ENCODE measurements at places on chromosomes 2 and 18. TPM values are rescaled to one million over a fixed set of nuclear protein-coding genes. Genes with fewer than 3 reads are reported as not detected.

GRCh38 chr2:20430461-20431300 lies 16.2 kb upstream of the RHOB start:
- no peak for DNase-seq

DNA sequence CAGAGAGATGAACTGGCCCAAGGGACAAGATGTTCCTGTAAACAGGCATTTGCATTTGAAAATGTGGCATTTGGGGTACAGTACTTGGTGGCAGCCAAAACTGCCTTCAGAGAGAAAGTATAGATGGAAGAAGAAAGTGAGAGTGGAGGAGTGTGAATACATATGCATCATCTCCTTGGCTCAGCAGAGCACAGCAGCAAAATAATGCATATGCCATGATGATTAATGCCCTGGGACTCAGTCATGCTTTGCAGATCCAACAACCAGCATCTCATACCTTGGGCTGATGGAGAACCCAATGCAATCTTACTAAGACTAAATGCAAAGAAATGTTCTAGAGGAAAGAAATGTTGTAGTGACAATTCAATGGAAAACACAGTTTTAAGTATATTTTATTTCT lies 29.7 kb upstream of the CYTIP start:
- no peak for DNase-seq

GRCh38 chr2:128838244-128838643 lies 519.6 kb upstream of the HS6ST1 start:
- no peak for DNase-seq

GRCh38 chr2:124572934-124573634 lies 548.0 kb downstream of the CNTNAP5 start:
- no peak for DNase-seq

DNA sequence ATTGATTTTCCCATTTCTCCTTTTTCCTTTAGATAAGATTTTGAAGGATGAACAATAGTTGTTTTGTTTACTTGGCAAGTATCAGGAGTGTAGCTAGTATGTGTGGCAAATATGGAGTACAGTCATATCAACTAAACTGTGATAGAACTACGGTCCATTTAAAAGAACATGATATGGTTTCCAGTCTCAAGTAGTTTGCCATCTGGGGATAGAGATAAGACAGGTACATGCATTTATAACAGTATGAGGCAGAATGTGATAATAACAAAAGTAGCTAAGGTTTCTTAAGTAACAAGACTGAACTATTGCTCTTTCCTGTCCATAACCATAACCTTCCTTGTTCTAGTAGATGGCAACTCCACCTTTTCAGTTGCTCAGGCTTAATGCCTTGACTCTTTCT lies 75.6 kb upstream of the TACR1 start:
- DNase-seq = no peak

DNA sequence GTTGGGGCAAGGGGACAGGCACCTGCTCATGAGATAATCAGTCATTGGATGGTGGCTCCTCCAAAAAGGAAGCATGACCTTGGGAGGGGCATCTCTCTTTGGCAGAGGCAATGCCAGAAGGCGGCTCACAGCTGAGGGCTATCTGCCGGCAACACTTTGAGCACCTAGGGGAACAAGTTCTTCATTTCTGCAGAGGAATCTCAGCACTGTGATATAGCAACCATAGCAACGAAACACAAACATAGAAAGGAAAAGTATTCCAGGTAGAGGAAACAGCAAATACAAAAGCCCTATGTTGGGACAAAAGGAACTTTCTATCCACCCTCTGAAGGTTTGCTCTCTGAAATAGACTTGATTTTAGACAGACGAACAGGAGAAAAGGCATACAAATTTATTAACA lies 89.1 kb upstream of the NEDD4L start:
- DNase-seq = no peak

DNA sequence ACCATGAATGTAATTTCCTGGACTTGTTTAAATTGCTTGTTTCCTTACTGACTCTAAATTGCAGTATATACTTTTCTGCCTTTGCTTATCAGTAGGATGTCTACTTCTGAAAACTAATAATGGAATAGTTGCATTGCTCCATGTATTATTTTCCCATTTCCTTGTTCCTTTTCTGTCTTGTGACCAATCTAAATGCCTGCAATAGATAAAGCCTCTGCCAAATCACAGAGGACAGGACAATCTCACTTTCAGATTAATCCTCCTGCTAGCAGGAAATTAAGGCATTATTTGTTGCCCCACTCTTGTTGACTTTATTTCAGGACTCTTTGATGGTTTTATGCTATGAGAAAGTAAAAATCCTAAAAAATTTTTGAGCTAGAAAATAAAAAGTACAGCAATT lies 4.7 kb upstream of the ESCO1 start:
- DNase-seq = no peak

- DNase-seq = no peak
These were observed 273.3 kb downstream of the NDUFA10 start for GRCh38 chr2:239751679-239752355.

DNA sequence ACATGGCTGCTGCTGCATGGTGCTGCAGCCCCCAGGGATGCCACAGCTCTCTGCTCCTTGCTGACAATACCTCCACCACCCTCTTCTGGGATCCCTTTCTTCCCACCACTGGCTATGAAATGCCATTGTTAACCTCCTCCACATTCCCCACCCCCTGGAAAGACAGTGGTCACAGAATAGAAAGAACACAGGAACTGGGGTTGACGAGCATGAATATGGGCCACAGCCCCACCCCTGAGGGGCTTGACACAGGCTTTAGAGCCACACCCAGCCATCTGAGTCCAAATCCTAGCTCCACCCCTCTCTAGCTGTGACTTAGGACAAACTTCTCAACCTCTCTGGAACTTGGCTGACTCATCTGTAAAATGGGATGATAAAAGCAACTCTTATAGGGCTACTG lies 47.3 kb downstream of the TMEM163 start:
- DNase-seq = no peak

DNA sequence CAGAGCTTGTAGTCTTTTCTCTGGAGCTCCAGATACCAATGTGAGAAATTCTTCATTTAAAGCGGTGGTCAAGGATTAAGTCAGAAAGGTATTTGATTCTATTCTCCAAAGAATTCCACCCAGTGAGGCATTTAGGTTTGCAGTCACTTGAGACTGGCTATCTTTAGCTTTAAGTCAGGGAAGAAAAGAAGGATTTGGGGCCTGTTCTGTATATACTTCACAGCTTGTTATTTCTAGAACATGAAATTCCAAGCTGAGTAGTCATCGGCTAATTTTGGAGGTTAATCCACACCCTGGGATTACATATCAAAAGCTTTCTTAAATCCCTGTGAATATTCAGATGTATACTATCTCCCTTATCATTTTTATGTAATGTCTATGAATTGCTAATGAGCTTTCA lies 39.4 kb downstream of the MYOM1 start:
- DNase-seq = no peak

DNA sequence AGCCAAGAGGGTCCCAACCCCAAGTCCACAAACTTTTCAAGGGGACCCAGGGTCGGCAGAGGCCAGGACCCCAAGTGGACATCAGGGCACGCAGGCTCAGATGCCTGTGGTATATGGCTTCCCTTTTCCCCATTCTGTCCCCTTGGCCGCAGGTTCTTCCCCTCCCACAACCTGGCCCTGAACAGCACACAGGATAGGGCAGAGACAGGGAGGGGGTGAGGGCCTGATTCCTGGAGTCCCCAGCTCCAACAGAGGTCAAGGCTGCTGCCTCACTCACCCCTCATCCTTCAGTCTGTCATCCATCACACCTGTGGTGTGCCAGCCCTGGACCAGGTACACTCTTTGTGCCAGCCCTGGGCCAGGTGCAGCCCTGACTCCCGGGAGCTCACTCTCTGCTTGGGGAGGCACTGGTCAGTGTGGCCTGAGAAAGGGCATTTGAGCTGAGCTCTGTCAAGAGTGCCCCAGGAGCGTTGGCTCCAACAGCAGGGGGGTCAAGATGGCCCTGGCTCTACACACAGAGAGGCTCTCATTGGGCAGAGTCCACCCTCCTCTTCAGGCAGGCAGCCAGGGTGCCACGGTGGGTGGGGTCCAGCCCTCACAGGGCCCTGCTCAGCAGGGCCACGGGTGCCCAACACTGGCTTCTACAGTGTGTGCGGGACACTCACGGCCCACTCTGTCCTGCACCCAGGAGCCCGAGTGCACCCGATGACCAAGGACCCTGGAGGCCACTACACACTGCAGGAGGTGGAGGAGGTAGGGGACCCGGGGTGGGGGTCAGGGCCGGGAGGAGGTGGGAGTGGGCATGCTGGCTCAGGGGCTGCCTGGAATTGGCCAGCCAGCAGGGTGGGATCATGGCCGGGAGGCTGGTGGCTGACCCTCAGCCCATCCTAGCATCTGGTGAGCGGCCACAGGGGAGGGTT lies 1.6 kb downstream of the AGXT start:
- DNase-seq = no peak

GRCh38 chr2:6545795-6546194 lies 319.9 kb downstream of the CMPK2 start:
- no peak for DNase-seq

DNA sequence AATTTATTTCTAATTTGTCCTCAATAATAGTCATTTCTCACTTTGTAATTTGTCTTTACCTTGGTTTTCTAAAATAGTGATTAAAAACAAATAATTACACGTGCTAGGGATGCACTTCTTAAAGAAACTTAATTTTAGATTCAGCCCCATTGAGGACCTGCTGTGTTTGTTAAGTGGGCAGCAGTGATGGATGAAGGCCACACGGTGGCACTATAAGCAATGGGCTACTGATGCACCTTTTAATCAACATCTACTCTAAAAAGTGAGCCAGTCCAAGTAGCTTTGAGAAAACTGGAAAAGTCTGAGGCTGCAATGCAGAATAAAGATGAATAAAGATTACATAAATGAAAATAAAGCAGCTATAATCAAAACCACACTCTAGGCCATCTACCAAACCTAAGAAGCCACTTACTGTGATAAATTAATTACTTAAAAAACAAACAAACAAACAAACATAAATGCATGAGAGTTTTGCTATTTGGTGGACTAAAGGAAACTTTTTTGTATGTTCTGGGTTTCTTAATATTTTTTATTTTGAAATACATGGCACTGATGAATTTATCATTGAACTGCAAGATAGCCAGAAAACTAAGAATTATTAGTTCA lies 89.3 kb downstream of the PDE11A start:
- peak; percentile 43 for DNase-seq

DNA sequence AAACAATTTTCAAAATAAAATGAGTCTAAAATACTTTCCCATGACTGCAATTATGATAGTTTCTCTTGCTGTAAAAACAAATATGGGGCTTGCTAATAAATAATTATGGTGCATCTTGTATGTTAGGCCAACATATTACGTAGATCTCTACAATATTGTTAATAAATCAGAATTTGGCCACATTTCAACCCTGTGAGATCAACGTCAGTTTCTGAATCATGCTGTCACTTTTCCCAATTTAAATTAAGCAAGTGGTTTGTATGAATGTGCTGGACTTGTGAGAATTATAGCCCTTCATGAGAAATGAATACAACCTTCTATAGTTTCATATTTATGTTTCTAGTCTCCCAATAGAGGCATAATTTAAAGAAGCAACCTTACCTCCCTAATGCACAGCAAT lies 808.9 kb downstream of the SUCLG1 start:
- no peak for DNase-seq

- no peak for DNase-seq
These were observed 24.7 kb downstream of the COPS7B start for GRCh38 chr2:231810905-231811304.

- no peak for DNase-seq
These were observed 181.6 kb downstream of the AFF3 start for GRCh38 chr2:99960790-99961189.

GRCh38 chr2:2640371-2640770 lies 309.3 kb upstream of the MYT1L start:
- no peak for DNase-seq

GRCh38 chr2:1717113-1717512 lies 27.2 kb downstream of the PXDN start:
- DNase-seq = peak; percentile 10

DNA sequence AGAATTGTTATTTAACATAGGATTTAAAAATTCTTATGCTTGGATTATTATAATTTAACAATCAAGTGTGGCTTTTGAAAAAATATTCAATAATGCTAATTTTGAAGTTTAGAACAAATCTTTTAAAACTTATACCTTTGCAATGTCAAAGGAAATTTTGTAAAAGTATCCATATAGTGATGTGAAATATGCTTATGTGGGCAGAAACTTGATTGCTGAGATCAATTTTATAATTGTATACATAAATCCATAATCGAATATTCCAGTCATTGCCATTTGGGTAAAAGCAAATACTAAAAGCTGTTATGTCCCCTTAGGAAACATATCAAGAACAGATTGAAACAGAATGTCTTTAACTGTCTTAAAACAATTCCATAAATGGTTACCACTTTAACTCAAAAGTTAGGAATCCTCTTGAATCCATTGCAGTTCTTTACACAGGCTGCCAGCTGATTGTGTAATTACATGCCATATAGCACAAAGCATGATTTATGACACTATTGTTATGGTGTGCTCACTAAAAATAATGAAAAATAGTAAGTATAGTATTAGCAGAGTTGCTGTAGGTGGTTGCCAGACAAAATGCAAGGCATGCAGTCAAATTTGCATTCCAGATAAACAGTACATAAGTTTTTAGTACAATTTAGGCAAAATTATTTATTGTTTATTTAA lies 24.2 kb downstream of the PLCL1 start:
- no peak for DNase-seq

ASIC4 gene
- 0.17 TPM for total RNA-seq

PTCD3 gene
- total RNA-seq = 113 TPM

KATNAL2 gene
- 7.6 TPM for total RNA-seq

AFF3 gene
- not detected for total RNA-seq

CENPA gene
- 23.4 TPM for total RNA-seq

MBOAT2 gene
- 40.9 TPM for total RNA-seq
